ENCODE measurements at places on chromosomes 5 and 9. TPM values are rescaled to one million over a fixed set of nuclear protein-coding genes. Genes with fewer than 3 reads are reported as not detected.

GRCh38 chr9:70134360-70134759 lies 90.7 kb downstream of the MAMDC2 start:
- peaks cover 6% of the 10 kb centered on the region for H3K4me1 ChIP-seq
- H3K27me3 ChIP-seq = no peaks in the 10 kb centered on the region
- H3K4me3 ChIP-seq = no peak overlapping the region
- no peaks in the 10 kb centered on the region for H3K36me3 ChIP-seq

DNA sequence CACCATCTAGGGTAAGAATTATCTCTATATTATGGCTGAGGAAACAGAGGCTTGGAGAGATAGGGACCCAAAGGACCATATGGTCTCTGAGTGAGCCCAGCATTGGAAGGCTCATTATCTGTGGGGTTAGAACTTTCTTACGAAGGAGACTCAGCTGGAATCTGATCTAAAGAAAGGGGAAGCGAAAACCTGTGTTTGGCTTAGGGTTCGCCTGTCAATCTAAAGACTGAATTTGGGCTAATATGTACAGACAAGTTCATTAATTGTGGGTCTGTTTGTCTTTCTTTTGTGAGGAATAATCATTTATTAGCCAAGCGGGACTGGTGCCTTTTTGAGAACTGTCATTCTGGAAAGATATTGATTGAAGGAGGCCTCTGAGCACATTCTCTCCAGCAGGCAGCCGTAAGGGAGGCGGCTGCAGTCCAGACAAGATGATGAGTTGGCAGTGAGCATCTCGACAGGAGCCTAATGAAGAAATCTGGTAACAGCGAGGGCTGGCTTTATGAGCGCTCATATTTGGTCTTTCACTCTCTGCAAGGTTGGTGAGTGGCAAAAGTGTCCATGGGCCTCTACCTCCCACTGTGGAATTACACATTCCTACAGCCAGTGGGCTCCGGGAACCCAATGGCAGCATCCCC lies 104.2 kb upstream of the GPR151 start:
- H3K36me3 ChIP-seq = no peaks in the 10 kb centered on the region
- no peak for DNase-seq
- H3K27me3 ChIP-seq = no peaks in the 10 kb centered on the region

CDO1 gene
- total RNA-seq = 40.4 TPM

SLC6A18 gene
- total RNA-seq = not detected

TAF1L gene
- total RNA-seq = not detected

Measured in thyroid gland (tissue), 4 donors.